ENCODE measurements at places on chromosomes 12 and 14. TPM values are rescaled to one million over a fixed set of nuclear protein-coding genes. Genes with fewer than 3 reads are reported as not detected.

The APOF gene
- total RNA-seq = 0.40 TPM

The A2M gene
- total RNA-seq = 0.95 TPM

The GPRC5D gene
- total RNA-seq = not detected

The ARMH4 gene
- total RNA-seq = 3.3 TPM

All from Daoy (cell line).